ENCODE measurements at places on chromosomes 7 and 10.
A peak's percentile ranks its signal among the peaks of the same experiment; 100 is the strongest.

GRCh38 chr10:20647756-20648155 lies 249.4 kb downstream of the NEBL start:
- H3K4me1 ChIP-seq: no peaks in the 10 kb centered on the region
- no peaks in the 10 kb centered on the region for H3K36me3 ChIP-seq
- no peak overlapping the region for H3K27ac ChIP-seq
- H3K4me3 ChIP-seq: no peak overlapping the region
- H3K27me3 ChIP-seq: peaks cover 3% of the 10 kb centered on the region

GRCh38 chr7:44465490-44465889 lies 25.0 kb downstream of the NUDCD3 start:
- no peak overlapping the region for H3K27ac ChIP-seq
- H3K4me1 ChIP-seq: peaks cover 31% of the 10 kb centered on the region
- DNase-seq: no peak
- H3K27me3 ChIP-seq: no peaks in the 10 kb centered on the region
- no peaks in the 10 kb centered on the region for H3K36me3 ChIP-seq
- no peak overlapping the region for H3K4me3 ChIP-seq

DNA sequence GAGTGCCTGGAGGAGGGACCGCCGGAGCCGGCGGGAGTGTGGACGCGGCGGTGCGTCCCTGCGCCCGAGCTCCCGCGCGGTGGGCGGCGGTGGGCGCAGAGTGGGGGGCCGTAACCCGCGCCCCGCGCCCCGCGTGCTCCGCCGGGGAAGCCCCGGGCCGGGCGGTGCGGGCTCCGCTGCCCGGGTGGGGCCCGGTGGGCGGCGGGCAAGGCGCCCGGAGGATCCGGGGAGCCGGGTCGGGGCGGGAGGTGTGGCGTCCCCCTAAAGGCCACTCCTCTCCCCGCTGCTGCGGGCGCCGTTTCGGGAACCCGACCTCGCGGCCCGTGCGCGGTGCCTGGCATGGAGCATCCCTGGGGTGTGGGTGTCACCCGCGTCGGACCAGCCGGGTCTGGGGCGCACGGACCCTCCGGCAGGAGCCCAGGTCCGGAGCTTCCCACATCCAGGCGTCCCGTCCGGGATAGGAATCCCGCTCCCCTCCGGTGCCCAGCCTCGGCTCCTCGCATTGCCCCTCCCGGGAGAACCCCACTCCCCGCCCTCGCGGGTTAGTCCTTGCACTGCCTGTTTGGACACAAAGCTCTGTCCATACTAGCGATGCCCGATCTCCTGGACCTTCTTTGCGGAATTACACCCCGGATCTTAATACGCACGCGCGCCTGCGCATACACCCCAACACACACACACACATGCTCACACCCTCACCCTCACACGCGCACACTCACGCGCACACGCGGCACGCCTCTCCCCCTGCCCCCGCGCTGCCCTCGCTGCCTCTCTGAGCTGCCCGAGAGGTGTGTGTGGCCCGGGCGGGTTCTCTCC lies 723 bp downstream of the MTURN start:
- H3K27ac ChIP-seq: peak overlapping the region; percentile 87
- peaks cover 40% of the 10 kb centered on the region for H3K27me3 ChIP-seq
- H3K36me3 ChIP-seq: peaks cover 3% of the 10 kb centered on the region
- peaks cover 6% of the 10 kb centered on the region for H3K4me1 ChIP-seq
- peak overlapping the region; percentile 91 for H3K4me3 ChIP-seq

GRCh38 chr7:106480161-106480579 lies 180.8 kb downstream of the CCDC71L start:
- no peak for DNase-seq
- no peaks in the 10 kb centered on the region for H3K4me1 ChIP-seq
- no peak overlapping the region for H3K4me3 ChIP-seq
- no peak overlapping the region for H3K27ac ChIP-seq
- H3K36me3 ChIP-seq: no peaks in the 10 kb centered on the region

DNA sequence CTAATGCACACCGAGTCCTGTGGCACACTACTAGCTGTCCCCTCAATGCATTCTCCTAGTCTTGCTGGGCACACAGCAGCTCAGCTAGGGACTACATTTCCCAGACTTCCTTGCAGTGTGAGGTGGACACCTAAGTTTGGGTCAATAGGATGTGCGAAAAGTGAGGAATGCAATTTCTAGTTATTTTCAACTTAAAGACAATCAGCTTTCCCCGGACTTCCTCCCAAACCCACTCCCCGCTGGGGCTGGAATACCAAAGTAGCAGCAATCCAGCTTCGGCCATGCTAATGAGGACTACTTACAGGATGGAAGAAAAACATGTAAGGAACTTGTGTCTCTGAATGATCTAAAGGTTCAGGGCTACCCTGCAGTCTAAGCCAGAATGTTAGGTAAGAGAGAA lies 286.4 kb upstream of the LRRN3 start:
- peaks cover 4% of the 10 kb centered on the region for H3K4me1 ChIP-seq
- peak overlapping the region; percentile 81 for H3K4me3 ChIP-seq
- no peak overlapping the region for H3K27ac ChIP-seq
- H3K27me3 ChIP-seq: no peaks in the 10 kb centered on the region
- no peak for DNase-seq

DNA sequence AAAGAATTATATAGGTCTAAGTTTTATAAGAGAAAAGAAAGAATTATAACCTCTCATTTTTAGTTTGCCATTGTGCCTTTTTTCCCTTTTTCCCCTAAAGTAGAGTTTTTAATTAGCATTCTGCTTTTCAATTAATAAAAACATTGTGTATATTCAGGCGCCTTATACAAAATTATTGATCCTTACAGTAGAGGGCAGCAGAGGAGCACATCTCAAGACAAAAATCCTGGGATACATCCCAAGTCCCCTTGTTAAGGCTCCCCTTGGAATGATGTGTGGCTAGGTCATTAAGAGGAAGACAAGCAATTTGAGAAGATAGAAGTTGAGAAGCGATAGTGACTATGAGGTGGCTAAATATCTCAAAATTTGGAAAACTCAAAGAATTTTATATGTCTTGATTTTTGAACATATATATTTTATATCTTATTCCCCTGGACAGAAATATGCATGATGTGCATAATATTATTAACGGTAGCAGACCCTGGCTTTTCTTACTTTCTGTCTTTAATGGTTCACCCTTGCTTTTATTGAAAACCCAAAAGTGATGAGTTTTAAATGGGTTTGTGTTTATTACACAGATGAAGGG lies 19.1 kb upstream of the TPK1 start:
- no peak for DNase-seq
- no peak overlapping the region for H3K4me3 ChIP-seq
- no peaks in the 10 kb centered on the region for H3K27me3 ChIP-seq
- H3K27ac ChIP-seq: no peak overlapping the region
- no peaks in the 10 kb centered on the region for H3K36me3 ChIP-seq
- H3K4me1 ChIP-seq: no peaks in the 10 kb centered on the region

DNA sequence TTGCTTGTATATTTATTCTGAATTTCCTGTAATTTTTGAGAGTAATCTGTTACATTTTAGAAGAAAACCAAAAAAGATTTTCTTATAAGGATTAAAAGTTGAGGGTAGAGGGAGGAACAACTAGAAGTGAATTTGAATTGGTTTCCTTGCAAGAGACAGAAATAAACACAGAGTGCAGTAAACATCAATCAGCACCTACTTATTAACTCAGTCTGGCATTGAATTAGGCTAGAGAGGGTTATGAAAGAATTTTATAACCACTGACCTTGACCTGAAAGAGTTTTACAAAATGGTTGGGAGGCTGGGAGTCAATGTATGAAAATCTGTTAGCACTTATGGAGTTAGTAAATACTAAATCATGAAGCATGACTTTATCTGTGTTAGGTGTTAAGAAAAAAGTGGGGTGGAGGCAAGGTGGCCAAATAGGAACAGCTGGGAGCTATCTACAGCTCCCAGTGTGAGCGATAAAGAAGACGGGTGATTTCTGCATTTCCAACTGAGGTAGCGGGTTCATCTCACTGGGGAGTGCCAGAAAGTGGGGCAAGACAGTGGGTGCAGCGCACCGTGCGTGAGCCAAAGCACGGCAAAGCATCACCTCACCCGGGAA lies 106.5 kb downstream of the PDE1C start:
- H3K4me1 ChIP-seq: no peaks in the 10 kb centered on the region
- H3K27ac ChIP-seq: no peak overlapping the region
- H3K4me3 ChIP-seq: no peak overlapping the region

DNA sequence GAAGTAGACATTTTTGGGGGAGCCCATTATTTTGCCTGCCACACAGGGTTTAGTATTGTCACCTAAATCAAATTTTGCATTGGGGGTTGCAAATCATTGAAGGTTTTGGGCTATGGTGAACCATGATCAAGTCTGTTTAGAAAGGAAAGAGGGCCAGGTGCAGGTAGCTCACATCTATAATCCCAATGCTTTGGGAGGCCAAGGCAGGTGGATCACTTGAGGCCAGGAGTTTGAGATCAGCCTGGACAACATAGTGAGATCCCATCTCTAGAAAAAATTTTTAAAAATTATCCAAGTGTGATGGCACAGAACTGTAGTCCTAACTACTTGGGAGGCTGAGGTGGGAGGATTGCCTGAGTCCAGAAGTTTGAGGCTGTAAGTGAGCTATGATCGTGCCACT lies 31.2 kb downstream of the KAT6B start:
- peaks cover 11% of the 10 kb centered on the region for H3K4me1 ChIP-seq
- H3K4me3 ChIP-seq: no peak overlapping the region
- H3K27me3 ChIP-seq: no peaks in the 10 kb centered on the region
- DNase-seq: no peak
- no peak overlapping the region for H3K27ac ChIP-seq

DNA sequence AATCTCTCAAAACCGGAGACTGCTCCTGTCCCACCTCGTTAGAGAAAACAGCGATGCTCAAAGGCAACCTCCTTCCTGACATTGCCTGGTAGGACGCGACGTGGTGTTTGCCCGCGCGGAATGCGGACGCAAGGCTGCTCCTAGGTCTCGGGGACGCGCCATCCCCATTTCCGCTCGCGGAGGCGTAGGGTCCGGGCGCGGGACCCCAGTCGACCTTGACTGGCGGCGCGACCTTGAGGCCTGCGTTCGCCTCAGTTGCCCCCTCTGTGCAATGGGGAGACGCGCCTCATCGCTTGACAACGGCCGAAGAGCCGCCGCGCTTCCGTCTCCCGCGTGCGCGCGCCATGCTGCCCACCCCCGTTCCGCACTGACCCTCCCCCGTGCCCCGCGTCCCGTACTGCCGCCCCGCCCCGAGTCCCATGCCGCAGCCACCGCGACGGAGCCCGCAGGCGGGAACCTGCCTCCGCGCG lies 412 bp upstream of the PPIA start:
- peaks cover 24% of the 10 kb centered on the region for H3K36me3 ChIP-seq
- peak overlapping the region; percentile 99 for H3K4me3 ChIP-seq
- H3K4me1 ChIP-seq: peaks cover 33% of the 10 kb centered on the region
- peaks cover 9% of the 10 kb centered on the region for H3K27me3 ChIP-seq

- no peak overlapping the region for H3K27ac ChIP-seq
- H3K27me3 ChIP-seq: no peaks in the 10 kb centered on the region
- DNase-seq: no peak
These were observed 24.4 kb upstream of the PITRM1 start for GRCh38 chr10:3196958-3197347.

DNA sequence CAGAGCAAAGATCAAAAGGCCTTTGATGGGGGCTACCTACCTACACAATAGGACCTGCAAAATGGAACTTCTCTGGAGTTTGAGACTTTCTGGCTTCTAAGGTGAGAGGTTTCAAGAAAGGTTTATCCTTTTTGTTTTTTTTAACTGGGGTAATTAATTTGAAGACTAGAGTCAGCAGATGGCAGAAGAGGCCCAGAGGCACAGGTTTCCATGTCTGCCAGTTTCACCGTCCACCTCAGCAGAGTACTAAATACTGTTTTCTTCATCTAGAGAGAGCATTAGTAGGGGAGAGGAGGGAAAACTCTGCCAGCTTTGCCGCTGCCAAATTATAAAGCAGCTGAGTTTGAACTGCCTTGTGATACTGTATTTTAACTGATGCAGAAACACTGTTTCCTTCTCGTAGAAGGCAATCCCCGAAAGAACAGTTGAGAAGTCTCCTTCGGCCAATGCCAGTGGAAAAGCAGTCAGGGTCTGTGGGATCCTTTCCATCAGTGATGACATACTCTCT lies 138.7 kb downstream of the SLC25A13 start:
- H3K4me1 ChIP-seq: peaks cover 23% of the 10 kb centered on the region
- peaks cover 12% of the 10 kb centered on the region for H3K36me3 ChIP-seq
- H3K27ac ChIP-seq: no peak overlapping the region
- H3K4me3 ChIP-seq: no peak overlapping the region
- no peak for DNase-seq

- no peak overlapping the region for H3K4me3 ChIP-seq
- no peaks in the 10 kb centered on the region for H3K36me3 ChIP-seq
- H3K27me3 ChIP-seq: no peaks in the 10 kb centered on the region
- no peak overlapping the region for H3K27ac ChIP-seq
- no peak for DNase-seq
These were observed 296.7 kb upstream of the GNAI1 start for GRCh38 chr7:79837915-79838314.

- H3K36me3 ChIP-seq: no peaks in the 10 kb centered on the region
- H3K27ac ChIP-seq: no peak overlapping the region
- H3K4me3 ChIP-seq: no peak overlapping the region
- no peak for DNase-seq
These were observed 64.1 kb upstream of the GNA12 start for GRCh38 chr7:2908103-2908683.

DNA sequence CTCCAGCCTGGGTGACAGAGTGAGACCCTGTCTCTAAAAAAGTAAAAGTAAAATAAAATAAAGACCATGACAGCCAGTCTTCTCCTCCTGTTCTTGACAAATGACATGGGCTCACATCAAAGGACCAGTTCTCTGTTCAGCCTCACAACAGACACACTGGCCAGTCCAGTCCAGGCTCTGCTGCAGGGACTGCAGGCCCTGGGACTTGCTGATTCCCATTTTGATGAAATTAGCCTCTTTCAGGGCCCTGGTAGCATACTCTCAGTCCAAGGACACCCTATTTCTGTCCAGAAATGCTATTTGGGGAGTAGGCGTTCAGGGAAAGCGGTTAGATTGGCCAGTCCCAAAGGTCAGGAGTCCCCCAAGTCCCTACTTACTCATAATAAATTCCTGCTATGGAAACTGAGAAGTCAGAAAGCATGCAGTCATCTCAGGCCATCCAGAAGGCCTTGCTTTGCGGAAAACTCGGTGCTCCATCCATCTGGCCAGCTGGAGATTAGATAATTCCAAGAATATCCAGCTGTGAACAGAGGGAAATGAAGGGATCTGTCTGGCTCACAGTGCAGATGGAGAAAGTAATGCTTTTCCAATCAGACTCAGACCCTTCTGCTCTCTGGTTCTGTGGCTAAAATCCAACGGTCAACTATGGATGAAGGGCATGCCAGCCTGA lies 74.4 kb downstream of the RAB11FIP2 start:
- DNase-seq: no peak
- no peaks in the 10 kb centered on the region for H3K36me3 ChIP-seq
- H3K27ac ChIP-seq: no peak overlapping the region

DNA sequence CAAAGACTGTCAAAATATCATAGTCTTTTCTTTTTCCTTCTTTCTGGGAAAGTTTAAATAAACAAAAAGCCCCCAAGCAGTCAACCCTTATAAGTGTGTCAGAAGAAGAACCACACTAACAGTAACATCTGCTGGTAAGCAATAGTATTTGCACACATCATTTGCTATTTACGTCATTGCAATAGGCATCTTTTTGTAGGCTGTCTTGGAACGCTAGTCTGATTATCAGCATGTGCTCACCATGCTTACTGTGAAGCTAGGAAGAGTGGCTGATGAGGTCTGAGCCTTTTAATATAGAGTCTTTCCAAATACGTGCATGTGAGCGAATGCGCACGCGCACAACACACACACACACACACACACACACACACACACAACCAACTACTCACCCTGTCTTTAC lies 599.0 kb upstream of the TPK1 start:
- no peak overlapping the region for H3K27ac ChIP-seq
- H3K4me1 ChIP-seq: no peaks in the 10 kb centered on the region
- no peak for DNase-seq
- no peaks in the 10 kb centered on the region for H3K36me3 ChIP-seq

Data from neural crest cell (in vitro differentiated cells).